Stimulated activated CD4-positive, alpha-beta T cell treated with anti-CD3 and anti-CD28 coated beads, TNF-alpha, amount 100 ng/mL, for 48 hours (primary cell): ENCODE measurements at places on chromosomes 7 and 10.

DNA sequence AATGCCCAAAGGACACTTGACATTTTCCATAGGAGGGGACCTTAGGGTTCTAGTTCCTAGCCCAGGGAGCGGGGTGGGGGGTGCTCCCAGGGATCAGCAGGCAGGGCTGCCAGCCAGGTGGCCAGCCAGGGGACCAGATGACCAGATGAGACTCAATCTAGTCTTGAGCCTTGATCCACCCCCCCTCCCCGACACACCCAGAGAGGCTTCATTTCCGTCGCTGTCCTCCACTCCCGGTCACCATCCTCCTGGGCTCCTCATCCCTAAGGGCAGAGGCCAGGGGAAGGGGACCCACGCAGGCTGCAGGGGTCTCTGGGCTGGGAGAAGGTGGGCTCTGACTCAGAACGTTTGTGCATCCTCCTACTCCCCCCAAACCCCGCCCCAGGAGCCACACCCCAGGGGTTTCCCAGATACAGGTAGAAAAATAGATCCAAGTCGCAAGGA lies 1.0 kb downstream of the STX1A start:
- DNase-seq, result no peak

GRCh38 chr10:60009276-60009675 lies 102.9 kb upstream of the CCDC6 start:
- DNase-seq, result no peak

GRCh38 chr7:141665208-141666035 lies 36.5 kb downstream of the DENND11 start:
- DNase-seq, result no peak

DNA sequence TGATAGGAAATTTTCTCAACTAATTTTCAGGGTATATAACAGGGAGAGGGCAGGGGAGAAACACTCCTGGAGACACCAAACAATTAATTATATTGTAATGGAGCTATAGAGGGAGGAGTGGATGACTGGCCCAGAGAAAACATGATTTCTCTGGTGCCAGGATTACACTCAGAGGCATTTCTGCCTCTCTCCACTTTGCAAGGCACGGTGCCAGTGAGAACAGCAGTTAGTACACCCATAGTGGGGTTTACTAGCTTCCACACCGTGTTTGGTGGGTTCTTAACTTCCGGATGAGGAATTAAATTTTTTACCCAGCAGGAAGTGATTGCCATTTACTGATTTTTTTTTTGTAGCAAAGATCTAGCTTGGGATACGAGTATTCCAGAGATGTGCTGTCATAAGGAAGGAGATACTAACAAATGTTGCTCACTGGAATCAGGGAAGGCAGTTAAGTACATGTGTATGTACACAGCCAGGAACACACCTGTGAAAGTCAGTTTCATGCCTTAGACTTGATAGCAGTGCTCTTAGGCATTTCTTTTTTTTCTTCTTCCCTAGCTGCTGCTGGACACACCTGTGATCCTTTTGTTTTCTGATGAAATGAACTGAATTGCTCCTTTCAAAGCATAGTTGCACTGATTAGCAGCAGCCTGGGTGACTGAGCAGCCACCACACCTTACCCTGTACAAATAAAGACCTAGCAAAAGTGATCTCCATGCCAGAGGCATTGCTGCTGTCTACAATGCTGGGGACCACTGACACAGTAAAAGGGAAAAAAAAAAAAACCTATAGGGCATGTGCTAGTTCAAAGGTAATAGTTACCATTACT lies 58.1 kb downstream of the POLL start:
- DNase-seq, result no peak

- no peak for DNase-seq
Observed at GRCh38 chr7:101614098-101614938, 14.8 kb downstream of the MYL10 start.

DNA sequence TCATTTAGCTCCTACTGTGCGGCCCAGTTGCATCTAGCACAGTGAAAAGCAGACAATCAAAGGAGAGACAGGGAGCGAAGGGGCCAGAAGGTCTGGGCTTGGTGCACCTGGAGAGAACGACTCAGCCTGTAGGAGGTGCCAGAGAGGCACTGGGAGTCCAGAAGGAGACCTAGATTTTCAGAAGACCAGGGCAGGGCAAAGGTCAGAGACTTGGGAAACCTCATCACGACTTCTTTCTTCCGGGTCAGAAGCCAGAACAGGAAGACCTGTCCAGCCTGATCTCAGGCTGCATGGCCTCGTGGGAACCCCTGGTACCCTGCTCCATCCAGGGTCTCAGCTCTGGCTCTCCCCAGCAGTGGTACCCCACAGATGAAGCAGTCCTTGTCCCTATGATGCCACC lies 5.2 kb downstream of the AGAP3 start:
- no peak for DNase-seq

GRCh38 chr7:231030-231857 lies 38.9 kb downstream of the FAM20C start:
- DNase-seq, result no peak

- DNase-seq, result no peak
Observed at GRCh38 chr10:88019753-88020152, 156.3 kb downstream of the PTEN start.

DNA sequence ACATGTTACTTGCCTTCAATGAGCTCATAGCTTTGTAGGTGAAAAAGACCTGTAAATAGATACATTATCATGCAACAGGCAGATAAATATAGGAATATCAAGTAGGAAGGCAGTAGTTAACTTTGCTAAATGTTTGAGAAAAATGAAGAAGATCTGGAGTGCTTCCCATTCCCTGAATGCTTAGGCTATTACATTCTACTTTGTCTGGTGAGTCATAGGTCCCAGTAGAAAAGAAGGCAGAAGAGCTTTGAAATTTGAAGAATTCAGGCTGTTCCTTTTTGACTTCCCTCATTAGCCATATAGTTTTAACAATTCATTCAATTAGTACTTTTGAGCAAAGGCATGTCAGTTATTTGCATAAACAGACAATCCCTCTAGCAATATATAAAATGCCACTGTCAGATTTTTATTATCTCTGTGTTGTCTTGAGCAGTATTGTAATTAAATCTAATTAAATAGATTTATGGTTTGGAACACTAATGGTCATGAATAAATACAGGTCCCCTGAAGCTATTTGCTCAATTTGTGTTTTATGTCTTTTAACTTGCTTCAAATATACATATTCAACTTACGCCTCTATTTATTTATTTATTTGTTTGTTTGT lies 875.0 kb downstream of the REEP3 start:
- DNase-seq, result no peak

DNA sequence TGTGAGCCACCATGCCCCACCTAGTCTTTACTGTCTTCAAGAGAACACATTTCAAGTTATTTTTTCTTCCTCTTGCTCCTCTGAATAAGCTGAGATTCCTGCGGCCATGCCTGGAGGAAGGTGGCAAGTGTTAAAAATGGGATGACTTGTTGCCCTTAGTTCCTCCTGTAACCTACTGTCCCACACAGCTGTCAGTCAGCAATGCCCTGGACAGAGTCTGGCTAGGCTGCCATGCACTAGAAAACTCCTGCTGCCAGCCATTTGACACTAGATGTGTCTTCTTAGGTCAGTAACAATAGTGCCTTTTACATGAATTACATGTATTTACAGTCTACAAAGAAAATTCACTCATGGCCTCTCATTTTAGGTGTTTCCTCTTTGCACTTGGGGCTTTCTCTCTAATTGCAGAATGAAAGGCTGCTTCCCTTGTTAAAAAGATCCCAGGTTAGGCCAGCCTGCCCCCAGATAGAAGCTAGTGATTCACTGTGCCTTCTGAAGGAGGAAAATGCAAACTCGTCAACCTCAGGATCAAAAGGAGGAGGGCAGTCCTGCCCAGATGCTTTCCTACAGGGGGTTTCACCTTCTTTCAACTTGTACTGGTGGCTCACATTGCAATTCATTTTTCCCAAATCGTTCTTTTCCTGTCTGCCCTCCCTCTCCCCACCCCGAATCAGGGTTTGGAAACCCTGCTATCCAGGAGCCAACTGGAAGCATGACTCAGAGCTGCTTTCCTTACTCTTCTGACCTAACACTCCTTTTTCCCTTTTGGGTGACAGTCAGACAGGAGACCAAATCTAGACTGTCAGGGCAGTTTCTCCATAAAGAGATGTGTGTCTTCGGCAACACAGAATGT lies 136.6 kb downstream of the SPAG6 start:
- DNase-seq, result no peak

DNA sequence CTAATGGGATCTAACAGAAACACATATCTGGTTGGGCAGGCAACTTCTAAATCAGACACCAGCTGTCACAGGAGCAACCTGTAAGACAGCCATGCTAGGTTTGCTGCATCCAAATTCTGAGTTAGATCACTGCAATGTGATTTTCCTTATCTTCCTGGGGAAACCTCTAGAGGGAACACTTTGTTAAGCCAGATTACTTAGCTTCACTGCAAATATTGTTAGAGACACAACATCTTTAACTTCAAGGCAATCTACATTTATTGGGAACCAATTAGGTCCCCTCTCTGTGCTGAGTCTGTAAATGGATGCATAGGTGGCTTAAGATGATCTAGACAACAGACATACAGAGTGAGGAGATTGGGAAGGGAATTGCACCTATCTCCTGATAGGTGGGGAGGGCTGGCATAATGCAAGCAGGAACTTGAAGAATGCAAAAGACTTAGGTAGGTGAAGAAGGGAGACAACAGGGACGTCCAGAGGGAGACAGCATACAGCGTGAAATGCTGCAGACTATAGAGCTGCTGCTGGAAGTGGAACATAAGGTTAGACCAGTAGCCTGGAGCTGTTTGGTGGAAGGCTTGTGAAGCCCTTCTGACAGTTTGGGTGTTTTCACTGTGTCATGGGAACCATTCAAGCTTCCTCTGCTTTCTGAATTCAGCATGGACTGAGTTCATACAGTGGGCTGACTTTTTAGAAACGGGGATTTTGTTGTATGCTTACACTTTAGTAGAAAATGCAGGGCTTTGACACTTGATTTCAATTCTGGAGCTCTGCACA lies 109.8 kb upstream of the ELMO1 start:
- DNase-seq, result no peak

DNA sequence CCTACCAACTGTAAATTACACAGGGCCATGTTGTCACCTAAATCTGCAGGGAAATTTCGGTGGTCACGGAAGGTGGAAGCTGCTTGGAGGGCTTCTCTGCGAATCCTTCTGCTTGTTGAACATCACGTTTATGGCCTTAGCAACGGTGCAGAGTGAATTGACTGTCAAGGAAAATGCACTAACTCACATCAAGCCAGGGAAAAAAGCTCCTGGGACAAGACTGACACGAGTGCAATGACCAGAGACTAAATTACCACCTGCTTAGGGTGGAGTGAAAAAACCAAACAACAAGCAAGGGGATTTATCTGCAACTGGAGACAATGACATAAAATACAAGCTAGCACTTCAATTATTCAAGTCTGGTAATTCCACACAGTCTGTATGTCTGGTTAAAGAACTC lies 211.2 kb downstream of the JAZF1 start:
- no peak for DNase-seq

- no peak for DNase-seq
Observed at GRCh38 chr10:96955794-96956193, 123.7 kb downstream of the LCOR start.
